ENCODE measurements at places on chromosomes 1 and 21.

GRCh38 chr1:29639156-29639736, 402.9 kb downstream of the PTPRU start:
- DNase-seq, result no peak

DNA sequence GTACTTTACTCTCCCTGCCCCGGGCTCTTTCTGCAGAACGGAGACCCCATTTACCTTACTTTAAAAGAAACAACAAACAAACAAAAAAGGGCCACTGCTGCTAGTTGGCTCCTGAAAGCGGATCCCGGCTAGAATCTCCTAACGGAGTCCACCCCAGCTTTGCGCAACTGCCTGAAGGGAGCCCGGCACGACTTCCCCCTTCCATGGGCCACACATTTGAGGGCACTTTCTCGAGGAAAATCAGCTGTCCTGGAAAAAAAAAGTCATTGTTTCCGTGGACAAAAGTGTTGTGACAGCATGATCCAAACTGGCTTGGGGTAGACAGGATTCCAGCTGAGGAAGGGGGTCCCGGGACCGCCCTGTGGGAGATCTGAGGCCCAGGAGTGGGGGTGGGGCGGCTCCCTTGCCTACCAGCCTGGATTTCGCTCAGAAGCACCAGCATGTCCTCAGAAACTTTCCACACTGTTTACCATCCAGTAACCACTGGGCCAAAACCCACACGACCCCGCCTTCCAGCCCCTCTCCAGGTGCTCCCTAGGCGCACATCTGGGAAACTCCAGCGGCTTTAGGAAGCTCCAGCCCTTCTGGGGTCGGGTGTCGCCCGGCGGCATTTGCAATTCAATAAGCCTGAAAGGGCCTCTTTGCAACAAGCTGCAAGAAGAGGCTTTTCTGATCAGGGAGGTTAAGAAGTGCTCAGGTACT, 4.8 kb downstream of the RIPK4 start:
- DNase-seq, result no peak

DNA sequence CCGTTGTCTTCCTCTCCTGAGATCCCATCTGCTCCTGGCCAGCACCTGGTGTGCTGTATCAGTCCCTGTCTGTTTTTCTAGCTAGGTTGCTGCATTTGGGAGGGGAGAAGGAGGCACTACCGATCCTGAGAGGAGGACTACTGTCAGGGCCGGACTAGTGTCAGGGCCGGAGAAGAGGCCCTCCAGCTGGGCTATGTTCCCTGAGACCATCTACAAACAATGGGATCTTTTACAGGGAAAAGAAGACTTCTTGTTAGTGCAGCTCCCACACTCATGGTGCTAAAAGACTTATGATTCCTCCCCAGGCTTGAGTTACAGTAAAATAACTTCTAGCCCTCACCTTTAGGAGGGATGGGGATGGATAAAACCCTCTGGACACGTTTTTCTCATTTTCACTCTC, 141.0 kb upstream of the TNR start:
- DNase-seq, result no peak

GRCh38 chr1:222167111-222167510, 380.8 kb downstream of the HHIPL2 start:
- DNase-seq, result no peak

GRCh38 chr1:245336149-245336983, 181.6 kb downstream of the KIF26B start:
- DNase-seq, result no peak

DNA sequence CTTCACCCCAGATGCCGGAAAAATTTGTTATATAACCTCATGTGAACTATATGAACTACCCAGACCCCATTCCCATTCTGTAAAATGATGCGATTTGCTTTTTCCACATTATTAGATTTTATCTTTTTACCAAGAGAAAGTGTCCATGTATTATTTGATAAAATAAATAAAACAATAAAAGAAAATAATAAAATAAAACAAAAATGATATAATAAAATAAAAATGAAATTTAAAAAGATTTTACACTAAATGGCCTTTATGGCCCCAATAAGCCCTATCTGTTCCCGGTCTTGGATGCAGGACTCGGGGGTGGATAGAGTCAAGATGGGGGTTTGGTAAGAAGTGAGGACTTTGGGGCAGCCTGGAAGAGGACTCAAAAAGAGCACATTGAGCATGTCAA, 357.2 kb downstream of the MATN1 start:
- no peak for DNase-seq

DNA sequence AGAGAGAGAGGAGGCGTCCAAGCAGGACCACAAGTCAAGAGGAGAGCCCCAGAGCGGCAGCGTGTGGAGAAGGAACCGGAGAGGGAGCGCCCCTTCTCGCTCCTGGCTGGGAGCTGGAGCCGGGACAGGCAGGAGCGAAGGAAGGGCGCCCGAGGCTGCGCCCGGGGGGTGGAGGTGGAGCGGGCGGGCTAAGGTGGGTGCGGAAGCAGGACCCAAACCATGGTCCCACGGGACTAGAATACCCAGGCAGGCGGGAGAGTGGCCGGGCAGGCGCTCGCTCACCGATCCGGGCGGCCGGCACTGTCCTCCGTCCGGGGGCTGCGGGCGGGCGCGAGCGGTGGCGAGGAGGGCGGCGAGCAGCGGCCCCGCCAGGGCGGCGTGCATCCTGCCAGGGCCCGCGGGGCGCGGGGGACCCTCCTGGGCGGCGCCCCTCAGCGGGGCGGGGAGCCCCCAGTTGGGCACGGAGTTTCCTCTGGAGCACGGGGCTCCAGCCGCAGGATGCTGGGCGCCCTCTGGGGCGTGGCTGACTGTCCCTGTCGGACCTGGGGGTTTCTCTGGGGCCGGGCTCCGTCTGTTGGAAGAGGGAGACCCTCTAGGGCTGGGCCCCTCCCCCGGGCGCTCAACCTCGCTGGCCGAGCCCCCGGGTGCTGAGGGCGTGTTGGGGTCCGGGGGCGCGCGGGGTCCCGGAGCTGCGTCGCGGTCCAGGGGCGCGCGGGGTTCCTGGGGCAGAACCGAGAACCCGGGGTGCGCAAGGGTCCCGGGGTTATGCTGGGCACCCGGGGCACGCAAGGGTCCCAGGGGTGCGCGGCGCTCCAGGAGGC, 569 bp downstream of the TRABD2B start:
- no peak for DNase-seq

Measured in GM06990 (cell line).